Activated CD8-positive, alpha-beta memory T cell treated with anti-CD3 and anti-CD28 coated beads, Interleukin-2, amount 50 U/mL, for 48 hours (primary cell): ENCODE measurements at places on chromosomes 16 and 17.

DNA sequence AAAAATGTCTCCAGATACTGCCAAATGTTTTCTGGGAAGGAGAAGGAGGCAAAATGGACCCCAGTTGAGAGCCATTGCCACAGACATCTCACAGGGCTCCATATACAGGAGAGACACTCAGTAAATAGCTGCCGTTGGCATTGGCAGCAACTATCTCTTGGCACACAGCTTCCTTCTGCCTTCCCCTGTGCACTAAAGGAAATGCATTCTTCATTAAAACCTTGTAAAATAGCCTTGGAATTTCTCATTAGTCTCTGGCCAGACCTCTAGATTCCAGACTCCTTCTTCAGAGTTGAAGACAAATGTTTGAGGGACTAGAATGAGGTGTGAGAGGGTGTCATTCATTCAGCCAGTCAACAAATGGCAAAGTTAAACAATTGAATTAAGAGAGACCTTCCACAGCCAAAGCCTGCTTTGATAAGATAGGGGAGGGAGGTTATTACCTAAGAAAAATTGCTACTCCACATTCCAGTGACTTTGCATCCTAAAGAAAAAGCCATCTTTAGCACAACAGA, 223.9 kb upstream of the HS3ST3A1 start:
- no peak for DNase-seq

DNA sequence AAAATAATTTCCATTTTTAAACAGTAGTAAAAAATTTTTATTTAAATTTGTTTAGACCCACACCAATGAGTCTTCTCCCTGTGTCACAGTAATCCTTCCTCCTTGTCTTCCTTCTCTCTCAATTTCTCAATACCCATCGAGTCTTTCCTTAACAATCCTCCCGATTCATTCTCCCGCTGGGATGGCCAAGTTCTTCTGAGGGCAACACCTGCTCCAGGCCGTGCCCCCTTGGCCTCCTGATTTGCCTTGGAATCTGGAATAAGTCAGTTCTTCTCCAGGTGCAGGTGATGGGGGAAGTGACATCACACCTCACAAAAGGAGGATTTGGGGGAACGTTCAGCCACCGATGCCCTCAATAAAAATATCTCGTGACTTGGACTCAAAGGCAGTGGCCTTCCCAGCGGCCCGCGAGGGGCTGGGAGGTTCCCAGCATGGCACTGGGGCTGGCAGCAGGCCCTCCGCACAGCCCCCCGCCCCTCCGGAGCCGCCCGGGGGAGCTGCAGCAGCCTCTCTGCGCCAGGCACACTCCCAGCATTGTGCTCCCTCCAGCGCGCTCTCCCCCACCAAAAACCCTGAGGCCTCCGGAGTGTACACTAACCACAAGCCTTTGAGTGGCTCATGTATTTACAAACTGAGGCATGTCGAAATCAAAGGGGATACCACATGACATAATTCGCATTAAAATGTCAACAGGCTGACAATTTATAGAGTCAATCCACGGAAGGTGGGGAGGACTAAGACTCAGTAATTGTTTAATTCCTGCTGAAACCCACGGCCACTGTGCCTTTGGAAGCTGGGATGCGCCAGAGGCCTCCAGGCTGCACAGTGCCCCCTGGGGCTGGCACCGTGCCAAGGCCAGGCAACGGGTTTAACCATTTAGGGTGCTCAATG, 120.5 kb downstream of the ZFHX3 start:
- no peak for DNase-seq

GRCh38 chr17:31595666-31596381, 204.3 kb downstream of the RAB11FIP4 start:
- no peak for DNase-seq

- no peak for DNase-seq
Observed at GRCh38 chr17:34598161-34598776, 18.9 kb downstream of the TMEM132E start.

- no peak for DNase-seq
Observed at GRCh38 chr16:85844786-85845185, 45.3 kb downstream of the COX4I1 start.
